ENCODE measurements at places on chromosomes 7 and 10. TPM values are rescaled to one million over a fixed set of nuclear protein-coding genes. Genes with fewer than 3 reads are reported as not detected.
A peak's percentile ranks its signal among the peaks of the same experiment; 100 is the strongest.

GRCh38 chr7:29375641-29376562, 181.3 kb downstream of the CHN2 start:
- peak; percentile 53 for ATAC-seq

DNA sequence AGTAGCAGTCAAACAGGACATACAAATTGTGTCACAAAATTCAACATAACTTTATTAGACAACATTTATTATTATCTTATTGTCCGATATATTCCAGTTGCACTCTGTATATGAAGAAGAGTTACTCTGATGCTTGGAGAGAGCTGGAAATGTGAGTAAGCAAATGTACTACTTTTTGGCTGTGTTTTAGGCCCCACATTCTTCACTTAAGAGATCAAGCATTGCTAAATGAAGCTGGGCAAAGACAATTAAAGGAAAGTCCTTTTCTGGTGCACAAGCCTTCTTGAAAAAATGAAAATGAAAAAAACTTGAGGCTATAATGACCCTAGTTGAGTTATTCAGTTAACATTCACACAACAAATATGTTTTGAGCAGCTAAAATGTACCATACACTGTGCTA, 26.1 kb downstream of the MYPN start:
- peak; percentile 48 for ATAC-seq

DNA sequence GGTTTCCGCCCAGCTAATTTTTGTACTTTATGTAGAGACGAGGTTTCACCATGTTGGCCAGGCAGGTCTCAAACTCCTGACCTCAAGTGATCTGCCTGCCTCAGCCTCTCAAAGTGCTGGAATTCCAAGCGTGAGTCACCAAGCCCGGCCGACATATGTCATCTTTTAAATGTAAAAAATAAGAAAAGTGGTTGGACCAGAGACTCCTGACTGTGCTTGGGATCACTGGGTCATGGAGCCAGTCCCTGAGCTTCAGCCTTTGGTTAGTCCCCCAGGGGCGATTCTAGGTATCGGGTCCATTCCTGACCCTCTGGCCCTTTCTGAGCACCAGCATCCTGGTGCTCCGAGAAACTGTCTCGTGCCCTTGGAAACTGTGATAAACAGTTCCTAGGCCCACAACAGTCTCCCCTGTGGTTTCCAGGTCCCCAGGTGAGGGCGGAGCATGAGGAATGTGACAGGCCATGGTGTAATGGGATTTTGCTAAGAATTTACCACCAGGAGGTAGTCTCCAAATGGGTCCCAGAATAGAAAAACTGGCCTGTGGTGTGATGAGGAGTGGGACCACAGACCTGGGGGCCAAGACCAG, 32.8 kb downstream of the UBTD1 start:
- ATAC-seq, result no peak

Gene PTF1A
- not detected for total RNA-seq

GRCh38 chr7:83987764-83988163, 206.8 kb downstream of the SEMA3A start:
- ATAC-seq, result no peak

Data from gastroesophageal sphincter (tissue), 4 donors.